Adrenal gland (tissue), 19 donors: ENCODE measurements at places on chromosomes 1 and 21.

GRCh38 chr1:175133673-175134435 is 58.7 kb downstream of the KIAA0040 start:
- no peak for DNase-seq

GRCh38 chr1:14539953-14540563 is 58.4 kb upstream of the KAZN start:
- DNase-seq: no peak

GRCh38 chr1:156980551-156980950 is 60.1 kb downstream of the LRRC71 start:
- DNase-seq: no peak

- DNase-seq: no peak
These were observed 149.3 kb downstream of the HMGB4 start for GRCh38 chr1:34013136-34013535.

- DNase-seq: no peak
These were observed 20.6 kb upstream of the FCGR2A start for GRCh38 chr1:161484613-161485012.

DNA sequence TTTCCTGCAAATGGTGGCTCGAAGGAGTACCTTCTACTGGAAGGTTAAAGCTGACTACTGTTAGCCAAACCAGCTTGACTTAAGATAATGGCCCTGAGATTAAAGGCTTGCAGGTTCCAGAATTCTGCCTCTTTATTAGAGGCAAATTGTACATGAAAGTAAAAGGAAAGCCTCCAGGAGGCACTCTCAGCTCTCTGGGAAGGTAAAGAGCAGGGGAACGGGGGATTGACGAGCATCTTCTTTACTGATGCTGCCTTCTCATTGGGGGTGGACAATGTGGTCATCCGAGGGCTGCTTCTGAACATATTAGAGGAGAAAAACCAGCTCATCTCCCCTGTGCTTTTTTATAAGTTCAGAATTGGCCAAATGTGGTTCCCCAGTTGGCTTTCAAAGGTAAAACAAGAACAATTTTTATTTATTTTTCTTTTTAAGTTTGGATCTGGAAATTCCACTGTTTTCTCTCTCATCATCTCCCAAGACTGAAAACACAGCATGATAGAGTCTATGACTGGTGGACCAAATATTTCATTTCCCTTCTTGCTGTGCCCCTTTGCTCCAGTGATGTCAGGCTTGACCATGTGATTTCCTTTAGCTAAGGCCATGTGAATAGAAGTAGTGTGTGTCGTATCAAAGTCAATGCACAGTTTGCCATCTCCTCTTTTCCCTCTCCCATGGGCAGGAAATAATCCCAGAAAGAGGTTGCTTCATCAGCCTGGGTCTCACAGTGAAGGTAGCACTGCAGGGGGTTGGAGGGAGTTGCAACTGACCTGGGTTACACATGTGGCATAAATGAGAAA is 292.7 kb downstream of the PRDM2 start:
- DNase-seq: no peak

DNA sequence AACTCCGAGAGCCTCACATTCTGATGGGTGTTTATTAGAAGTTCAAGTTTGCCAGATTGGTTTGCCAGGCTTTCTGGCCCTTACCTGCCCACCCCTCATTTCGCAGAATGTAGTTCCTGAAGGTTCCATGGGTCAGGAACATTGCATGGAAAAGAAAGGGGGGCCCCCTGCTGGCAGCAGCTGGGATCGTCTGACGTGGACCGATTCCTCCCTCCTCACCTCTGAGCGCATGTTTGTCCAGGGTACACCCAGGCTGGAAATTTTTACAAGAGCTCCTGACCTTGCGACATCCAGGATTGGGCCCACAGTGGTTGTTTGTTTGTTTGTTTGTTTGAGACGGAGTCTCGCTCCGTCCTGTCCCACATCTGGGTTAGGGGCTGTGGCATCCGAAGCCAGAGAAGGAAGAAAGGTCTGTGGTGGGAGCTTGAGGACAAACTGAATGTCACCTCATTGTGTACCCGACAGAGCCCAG is 126.0 kb upstream of the TMEM51 start:
- DNase-seq: peak; percentile 79

DNA sequence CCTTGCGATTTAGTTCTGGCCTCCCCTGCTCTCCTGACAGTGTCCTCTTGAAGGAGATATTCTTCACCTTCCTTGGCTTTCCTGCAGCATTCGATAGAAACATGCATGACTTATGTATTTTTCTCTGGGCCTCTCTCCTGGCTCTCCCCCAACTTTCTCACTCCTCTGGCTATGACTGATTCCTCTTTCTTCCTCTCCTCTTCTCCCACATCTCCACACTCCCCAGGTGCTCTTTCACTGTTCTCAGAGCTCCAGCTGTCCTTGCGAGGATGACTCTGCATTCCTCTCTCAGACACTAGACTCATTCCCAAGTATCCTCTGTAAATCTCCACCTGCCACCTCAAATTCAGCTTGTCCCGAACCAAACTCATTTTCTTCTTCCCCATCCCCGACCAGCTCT is 18.0 kb downstream of the LRRC42 start:
- no peak for DNase-seq

- peak; percentile 62 for DNase-seq
These were observed 17.2 kb upstream of the RLF start for GRCh38 chr1:40143891-40144575.

- DNase-seq: no peak
These were observed 46.8 kb downstream of the PTPRU start for GRCh38 chr1:29282924-29283803.

DNA sequence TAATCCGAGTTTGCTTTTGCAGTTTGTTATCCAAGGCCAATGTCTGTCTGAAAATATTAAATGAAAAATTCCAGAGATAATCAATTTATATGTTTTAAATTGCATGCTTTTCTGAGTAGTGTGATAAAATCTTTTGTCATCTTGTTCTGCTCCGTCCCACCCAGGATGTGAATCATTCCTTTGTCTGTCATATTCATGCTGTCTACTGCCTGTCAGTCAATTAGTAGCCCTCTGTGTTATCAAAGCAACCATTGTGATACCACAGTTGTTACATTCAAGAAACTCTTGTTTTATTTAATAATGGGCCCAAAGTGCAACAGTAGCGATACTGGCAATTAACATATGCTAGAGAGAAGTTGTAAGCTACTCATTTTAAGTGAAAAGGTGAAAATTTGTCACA is 819.3 kb downstream of the BRINP3 start:
- DNase-seq: no peak

DNA sequence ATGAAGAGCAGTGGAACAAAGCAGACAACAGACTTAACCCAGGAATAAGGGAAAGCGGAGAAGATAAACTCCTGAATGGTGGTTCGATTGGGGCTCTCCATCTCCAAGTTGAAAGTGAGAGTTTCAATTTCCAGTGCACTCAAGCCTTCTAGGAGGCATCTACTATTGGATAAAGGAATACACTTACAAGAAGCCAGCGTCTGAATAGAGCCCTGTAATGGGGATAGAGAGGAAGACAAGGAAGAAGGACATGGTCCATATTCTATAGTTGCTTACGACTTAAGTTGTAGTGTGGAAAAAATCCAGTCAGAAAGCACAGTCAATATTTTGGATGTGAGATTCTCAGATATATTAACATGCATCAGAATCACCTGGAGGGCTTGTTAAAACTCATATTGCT is at the start of gene OR6K2:
OR6K2 (minus strand) TSS at position 101 of the 400 bp plus-strand sequence; CDS start at position 101, 0 bp downstream.
- DNase-seq: no peak

DNA sequence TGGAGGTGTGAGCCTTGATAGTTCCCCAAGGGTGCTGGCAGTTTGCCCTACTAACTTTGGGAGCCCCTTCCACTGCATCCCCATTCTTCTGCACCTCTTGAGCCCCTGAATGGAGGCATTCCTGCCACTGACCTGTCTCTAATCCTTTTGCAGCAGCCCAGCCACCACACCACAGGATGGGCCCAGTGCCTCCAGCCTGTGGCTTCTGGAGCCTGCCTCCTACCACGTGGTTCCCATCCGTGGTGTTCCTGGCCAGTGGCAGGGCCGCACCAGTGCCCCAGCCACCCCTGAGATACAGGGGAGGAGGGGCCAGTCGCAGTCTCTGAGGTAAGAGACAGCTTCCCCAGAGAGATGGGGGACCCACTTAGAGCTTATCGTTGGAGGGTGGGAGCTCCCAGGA is 14.4 kb downstream of the INAVA start:
- DNase-seq: no peak

DNA sequence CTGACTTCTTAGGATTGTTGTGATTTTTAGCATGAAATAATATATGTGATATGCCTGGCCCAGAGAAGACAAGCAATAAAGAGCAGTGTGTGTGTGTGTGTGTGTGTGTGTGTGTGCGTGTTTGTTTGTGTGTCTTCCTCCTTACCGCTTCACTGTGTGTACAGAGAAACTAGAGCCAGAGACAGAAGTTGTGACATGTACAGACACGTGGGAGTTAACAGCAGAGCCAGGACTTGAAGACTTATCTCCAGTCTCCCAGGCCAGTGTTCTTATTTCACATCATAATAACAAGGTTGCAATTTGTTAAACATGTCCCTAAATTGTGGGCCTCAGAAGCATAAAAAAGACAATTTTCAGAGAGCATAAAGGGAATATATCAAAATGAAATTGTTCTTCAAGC is 192.0 kb upstream of the JUN start:
- DNase-seq: no peak

DNA sequence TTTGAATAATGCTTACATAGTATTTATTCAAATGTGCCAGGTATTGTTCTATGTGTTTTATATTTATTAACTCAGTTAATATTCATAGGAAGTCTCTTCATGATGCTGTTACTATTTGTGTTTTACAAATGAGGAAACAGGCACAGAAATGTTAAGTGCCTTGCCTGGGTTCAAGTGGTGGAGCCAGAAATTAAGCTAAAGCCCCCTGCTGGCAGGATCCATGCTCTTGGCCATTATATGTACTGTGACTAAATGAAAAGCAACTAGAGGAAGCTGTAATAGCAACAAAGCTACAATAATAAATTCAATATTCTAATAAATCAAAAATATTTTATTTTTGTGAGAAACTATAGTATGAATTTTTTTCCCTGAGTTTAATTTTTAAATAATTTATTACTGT is 30.0 kb downstream of the IARS2 start:
- no peak for DNase-seq

GRCh38 chr1:231676487-231676886 is 49.9 kb downstream of the DISC1 start:
- DNase-seq: no peak

GRCh38 chr1:232019026-232019340 is 392.4 kb downstream of the DISC1 start:
- no peak for DNase-seq

DNA sequence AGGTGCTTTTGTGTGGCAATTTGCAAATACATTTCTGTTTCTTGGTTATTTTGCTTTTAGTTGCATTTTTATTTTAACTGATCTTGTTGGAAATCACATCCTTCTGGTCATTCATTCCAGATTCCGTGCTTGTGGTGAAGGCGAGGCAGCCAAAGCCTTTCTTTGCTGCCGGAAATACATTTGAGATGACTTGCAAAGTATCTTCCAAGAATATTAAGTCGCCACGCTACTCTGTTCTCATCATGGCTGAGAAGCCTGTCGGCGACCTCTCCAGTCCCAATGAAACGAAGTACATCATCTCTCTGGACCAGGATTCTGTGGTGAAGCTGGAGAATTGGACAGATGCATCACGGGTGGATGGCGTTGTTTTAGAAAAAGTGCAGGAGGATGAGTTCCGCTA is 34.8 kb upstream of the CD101 start:
- no peak for DNase-seq

GRCh38 chr1:112533029-112533428 is 24.3 kb downstream of the WNT2B start:
- DNase-seq: no peak

GRCh38 chr1:157137046-157137407 is 1.2 kb downstream of the ETV3 start:
- no peak for DNase-seq

GRCh38 chr1:78101514-78101913 is 55.7 kb downstream of the GIPC2 start:
- peak; percentile 75 for DNase-seq

GRCh38 chr1:220013497-220013896 is 32.8 kb downstream of the EPRS1 start:
- DNase-seq: no peak

GRCh38 chr1:117388328-117388727 is 21.1 kb downstream of the MAN1A2 start:
- no peak for DNase-seq

- peak; percentile 7 for DNase-seq
These were observed 45.5 kb downstream of the MAN1C1 start for GRCh38 chr1:25662061-25662460.

GRCh38 chr1:219201656-219202055 is 28.0 kb downstream of the LYPLAL1 start:
- no peak for DNase-seq

- no peak for DNase-seq
These were observed 75.4 kb downstream of the SLC25A24 start for GRCh38 chr1:108124622-108125311.

- DNase-seq: no peak
These were observed 2.1 kb upstream of the TMCO2 start for GRCh38 chr1:40245686-40246085.

GRCh38 chr1:85148524-85149250 is 52.1 kb downstream of the SYDE2 start:
- DNase-seq: no peak

DNA sequence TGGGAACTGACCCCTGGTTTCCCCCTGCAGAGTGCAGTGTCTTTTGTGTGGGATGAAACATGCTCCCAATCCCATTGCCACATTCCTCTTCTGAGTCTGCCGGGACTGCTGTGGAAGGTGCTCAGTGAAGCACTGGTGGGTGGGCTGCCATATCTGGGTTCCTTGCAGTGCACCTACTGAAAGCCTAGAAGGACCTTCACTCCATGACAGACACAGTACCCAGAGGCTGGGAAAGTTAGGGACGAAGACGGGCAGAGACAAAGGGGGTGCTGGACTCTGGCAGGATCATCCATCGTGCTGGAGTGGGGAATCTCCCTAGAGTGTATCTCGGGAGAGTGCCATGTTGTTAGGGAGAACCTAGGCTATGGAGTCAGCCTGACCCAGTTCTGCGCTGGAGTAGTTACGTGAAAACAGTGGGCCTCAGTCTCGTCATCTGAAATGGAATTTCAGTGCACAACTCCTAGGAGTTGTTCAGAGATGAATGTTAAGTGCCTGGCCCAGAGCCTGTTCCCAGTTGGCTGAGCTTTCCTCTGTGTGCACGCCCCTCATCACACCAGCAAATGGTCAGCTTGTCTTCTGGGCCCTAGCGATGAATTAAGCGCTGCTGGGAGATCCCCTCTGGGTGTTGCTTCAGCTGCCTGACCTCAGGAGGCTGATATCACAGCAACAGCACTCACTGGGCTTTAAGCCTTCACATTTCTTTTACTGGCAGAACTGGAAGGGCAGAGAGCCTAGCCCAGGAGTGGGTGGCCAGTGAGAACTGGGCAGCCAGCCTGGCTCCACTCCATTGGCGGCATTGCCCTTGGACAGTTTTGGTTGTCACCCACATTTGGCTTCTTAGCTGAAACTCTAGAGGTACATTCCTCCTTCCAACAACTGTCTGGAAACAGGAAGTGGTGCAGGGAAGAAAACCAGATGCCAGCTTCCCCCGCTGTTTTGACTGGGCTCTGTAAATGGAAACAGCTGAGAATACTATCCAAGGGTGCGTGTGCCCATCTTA is 479.8 kb upstream of the VAMP3 start:
- DNase-seq: peak; percentile 13
